ENCODE measurements at places on chromosomes 5 and 9.

DNA sequence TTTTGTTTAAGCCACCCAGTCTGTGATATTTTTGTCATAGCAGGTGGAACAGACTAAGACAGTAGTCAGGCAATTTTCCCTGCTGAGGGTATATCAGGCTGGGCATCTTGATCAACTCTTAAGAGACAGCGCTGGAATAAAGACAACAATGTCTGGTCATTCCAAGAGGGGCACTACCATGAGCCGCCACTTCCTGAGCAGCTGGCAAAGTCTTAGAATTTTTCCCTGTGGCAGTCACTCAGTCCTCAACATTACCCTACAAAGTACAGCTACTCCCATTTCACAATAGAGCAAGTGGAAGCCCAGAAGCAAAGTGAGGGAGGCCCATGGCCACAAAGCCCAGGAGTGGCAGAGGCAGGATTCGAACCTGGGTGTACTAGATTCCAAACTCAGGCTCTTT lies 74.8 kb downstream of the SH3PXD2B start:
- DNase-seq = no peak

- DNase-seq = no peak
These were observed 24.4 kb downstream of the CYFIP2 start for GRCh38 chr5:157290156-157290980.

GRCh38 chr9:5479994-5480694 lies 29.8 kb downstream of the CD274 start:
- DNase-seq = no peak

DNA sequence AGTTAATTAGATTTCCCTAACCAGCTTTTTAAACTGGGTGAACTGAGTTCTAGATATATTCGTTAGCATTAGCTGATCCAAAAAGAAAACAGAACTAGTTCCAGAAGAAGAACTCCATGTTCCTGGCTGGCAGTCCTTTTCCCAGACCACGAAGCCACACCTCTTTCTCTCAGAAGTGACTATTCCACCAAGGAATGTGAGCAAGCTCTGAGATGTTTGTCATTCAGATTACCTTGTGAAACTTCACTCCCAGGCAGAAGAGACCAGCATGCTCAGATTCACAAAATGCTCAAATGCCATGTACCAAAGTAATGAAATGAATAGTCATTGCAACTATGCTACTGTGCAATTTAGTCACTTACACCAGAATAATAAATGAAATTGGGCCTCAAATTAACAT lies 4.4 kb upstream of the SSBP2 start:
- no peak for DNase-seq

DNA sequence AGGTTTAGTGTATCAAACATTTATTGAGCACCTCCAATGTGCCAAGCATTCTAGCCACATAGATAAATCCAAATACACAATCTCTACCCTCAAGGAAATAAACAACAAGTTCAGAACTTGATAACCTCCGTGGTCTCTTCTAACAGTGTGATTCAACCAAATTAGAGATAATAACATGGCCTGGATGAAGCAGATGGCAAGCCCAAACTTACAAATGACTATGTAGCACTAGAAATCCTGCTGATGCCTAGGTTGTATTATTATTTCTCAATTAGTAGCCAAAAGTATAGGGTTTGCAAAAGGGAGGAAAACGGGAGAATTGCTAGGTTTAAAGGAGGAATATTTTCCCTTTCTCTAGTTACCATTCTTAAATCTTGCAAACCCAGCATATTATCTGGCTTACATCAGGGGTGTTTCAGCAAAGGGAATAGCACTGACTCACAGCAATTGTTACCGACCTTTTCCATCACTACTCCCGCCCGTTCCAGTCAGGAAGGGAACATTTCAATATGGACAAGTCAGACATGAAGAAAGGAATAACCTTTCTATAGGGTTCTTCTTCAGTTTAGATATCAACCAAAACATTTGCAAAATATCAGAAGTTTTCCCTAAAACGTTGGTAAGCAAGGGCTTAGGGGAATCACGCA lies 2.3 kb downstream of the DPYSL3 start:
- no peak for DNase-seq

- no peak for DNase-seq
These were observed 21.1 kb upstream of the EXOC3 start for GRCh38 chr5:421901-422300.
